ENCODE measurements at places on chromosomes 1 and 21.

GRCh38 chr1:212301580-212301979 lies 16.4 kb downstream of the PPP2R5A start:
- no peak for DNase-seq

DNA sequence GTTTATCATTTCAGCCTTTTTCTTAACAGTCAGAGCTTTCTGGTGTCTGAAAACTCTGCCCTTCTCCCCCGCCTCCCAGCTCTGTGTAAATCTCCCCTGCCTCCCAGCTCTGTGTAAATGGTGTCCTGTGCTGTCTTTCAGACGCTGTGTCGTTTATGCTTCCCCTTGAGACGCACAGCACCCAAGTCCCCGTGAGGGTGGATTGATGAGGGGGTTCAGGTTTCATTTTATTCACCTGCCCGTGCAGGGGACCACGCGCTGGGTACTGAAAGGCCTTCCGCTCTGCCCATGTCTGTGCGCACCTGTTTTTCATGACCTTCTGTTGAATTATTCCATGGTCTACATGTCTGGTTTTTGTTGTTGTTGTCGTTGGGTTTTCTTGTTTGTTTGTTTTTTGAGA lies 108.2 kb upstream of the COL6A1 start:
- DNase-seq = no peak

GRCh38 chr1:50038237-50038809 lies 14.6 kb upstream of the AGBL4 start:
- DNase-seq = no peak

GRCh38 chr1:85801520-85801919 lies 93.3 kb upstream of the ZNHIT6 start:
- no peak for DNase-seq

GRCh38 chr1:234467821-234468220 lies 11.2 kb downstream of the TARBP1 start:
- DNase-seq = no peak
